Fibroblast of skin of abdomen (primary cell): ENCODE measurements at places on chromosomes 4 and X.

GRCh38 chr4:134691915-134692314 is 490.3 kb upstream of the PABPC4L start:
- peak; percentile 36 for DNase-seq

DNA sequence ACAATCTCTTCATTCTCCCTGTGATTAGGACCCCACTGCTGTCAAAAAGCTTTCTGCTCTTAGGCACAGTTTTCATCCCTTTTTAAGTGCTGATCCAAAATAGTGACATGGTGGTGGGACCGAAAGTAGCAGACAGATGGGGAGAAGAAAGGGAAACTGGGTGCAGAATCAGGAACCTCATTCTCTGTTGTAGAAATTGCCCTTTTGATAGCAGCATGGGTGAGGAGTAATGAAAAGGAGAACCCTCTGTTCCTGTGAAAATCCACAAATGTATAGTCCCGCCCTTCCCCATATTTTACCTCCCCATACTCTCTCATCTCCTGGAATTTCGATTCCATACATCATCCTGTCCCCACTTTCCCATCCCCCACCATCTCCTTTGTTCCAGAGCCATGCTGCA is 126.5 kb downstream of the STIM2 start:
- DNase-seq: no peak

DNA sequence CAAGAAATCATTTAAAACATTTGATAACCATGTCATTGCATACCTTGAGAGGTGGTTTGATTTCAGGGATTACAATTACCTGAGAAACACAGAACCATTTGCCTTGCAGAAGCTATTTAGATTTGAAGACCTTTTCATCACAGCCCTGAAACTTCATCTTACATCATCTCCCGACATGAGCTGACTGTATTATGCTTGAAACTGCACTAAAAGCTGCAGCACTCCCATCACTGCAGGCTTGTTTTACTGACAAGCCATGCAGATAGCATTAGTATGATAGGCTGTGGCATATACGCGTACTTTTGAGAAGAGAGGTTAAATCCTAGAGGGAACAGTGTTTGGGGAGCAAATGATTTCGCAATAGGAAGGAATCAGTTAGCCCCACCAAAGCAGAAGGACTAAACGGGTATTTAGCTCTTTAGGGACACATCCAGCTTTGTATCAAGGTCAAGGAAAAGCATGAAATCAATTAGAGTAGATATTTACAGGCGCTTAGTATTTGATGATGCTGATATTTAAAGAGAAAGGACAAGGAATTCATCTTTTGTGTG is 133.2 kb upstream of the DIAPH2 start:
- DNase-seq: no peak

DNA sequence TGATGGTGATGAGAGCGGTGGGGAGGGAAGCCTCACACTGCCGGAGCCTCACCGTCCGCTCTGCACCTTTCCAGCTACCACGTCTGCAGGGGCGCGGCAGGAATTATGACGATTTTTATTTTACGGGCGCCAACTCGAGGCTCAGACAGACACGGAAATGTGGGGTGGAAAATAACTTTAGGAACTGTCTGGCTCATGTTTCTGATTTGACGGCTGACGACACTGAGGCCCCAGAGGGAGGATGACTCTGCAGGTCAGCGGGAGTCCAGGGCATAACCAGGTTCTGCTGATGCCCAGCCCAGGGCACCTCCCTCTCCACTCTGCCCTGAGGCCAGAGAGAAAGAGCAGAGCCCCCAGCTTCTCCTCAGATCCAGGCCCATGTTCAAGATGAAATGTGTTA is 43.9 kb downstream of the C4orf50 start:
- no peak for DNase-seq

DNA sequence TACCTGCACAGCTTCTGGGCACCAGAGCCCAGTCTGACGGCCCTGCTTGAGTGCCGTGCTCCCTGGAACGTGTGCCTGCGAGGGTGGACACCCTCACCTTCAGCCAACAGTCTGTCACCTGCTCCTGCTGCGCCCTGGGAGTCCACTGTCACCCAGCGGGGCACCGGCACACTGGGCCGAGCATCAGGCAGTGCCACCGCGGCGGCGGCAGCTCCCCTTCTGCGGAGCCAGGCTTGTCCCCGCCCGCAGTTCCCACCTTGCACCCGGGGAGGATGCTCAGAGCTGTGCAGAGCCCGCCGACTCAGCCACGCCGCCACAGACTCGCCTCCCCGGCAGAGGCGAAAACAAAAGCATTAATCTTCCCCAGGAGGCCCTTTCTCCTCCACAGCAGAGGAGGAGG is 86.8 kb downstream of the ABLIM2 start:
- no peak for DNase-seq

- DNase-seq: no peak
These were observed 126.1 kb downstream of the NAA11 start for GRCh38 chr4:79199743-79200142.

DNA sequence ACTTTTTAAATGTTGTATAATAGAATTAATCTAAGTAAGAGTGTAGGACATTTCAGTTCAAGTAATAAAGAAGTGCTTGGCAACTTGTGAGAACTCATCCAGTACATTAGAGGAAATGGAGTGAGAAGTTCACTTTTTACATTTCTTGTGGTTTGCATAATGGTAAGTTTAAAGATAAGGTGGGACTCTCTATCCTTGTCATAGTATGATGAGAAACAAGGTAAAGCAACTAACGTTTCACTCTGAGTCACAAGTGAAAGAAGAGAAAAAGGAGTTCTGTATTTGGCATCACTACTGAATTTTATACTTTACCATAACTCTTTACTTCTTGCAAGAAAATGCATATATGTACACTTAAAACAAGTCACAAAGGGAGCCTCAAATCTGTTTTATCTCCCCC is 219.4 kb downstream of the SLC4A4 start:
- no peak for DNase-seq

DNA sequence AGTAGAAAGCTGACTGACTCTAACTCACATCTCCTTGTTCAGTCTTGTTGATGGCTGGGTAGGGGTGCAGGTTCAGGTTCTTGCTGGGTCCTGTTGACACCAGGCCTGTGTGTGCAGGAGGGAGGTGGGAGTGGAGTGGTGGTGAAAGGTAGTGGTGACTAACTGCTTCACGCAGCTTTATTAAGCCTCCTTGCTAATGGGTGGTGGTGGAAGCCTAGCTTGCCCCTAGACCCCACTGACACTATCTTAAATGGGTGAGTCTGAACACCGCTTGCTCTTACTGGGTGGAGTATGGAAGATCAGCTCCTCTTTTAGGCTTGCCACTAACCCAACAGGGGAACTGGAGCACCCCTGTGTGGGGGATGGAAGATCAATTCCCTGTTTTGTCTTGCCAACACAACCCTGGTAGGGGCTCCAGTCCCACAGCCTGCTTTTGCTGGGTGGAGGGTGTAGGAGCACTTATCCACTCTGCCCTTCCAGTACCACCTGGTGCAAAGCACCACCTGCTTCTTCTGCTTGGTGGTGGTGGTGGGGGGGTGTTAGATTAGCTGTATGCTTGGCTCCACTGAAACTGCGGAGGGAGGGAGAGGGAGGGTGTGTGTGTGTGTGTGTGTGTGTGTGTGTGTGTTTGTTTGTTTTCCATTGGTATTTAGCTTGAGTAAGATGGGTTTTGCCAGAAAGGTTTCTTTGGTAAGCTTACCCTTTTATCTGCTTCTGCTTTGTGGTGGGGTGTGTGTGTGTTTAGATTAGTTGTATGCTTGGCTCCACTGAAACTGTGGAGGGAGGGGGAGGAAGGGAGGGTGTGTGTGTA is 25.6 kb downstream of the KDM6A start:
- no peak for DNase-seq

DNA sequence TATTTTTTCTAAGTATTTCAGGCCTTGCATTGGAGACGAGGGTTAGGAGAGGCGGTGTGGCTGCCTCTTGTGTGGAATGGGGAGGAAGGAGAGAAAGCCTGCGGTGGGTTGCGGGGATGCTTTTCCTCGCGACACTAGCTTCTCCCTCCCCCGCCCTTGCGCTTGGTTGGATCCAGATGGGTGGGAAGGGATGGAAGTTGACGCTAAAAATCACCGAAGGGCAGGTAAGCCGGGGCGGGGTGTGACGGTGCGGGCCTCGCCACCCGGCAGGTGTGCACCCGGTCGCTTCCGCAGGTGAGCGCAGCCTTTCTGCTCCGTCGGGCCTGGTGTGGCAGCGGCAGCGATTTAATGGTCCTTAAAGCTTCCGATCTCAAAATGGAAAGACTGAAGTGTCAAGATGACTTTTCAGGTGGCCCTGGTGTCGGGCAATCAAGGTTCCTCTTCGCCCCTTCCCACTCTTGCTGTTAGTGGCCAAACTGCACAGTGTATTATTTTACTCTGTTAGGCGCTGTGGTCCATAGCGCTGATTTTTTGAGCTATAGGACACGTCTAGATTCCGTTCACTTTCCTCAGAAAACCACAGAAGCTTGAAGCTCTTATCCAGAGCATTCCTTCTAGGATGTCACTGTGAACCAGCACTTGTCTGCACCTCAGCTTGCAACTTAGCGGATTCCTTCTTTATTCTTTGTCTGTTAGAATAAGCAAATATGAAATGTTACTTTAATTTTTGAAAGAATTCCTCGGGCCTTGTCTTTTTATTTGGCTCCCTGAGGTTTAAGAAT is 765 bp downstream of the ENOPH1 start:
- DNase-seq: peak; percentile 42

DNA sequence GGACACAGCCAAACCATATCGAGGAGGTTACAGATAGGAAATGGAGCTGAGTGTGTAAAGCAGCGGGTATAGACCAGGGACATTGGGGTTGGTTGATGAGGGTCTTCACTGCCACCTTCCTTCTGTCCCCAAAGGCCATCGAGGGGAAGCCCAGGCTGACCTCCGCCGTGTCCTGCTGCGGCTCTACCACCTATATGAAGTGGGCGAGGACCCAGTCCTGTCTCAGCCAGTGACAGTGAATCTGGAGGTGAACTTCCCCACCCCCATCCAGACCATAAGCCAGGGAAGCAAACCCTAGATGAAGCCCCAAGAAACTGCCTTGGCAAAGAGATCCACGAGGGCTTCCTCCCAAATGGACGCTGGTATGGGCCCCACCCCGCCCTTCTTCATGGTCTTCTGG is 23.2 kb upstream of the MRFAP1 start:
- DNase-seq: no peak

DNA sequence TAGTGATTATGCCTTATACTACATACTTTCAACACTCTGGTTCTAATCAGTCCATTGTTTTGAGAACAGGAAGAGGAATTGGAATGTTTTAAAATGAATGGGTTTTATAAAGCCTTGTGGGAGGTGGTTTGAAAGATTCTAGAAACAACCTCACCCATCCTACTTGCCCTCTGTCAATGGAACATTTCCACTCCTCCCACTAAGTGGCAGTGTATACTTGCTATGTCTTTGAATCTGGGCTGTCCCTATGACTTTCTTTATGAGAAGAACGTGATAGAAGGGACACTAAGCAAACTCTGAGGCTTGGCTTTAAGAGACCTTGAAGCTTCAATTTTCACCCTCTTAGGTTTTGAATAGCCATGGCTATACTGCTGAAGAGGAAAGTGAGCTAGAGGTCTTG is 611.2 kb downstream of the PPP4R3C start:
- peak; percentile 2 for DNase-seq

GRCh38 chrX:39473812-39474211 is 623.9 kb downstream of the BCOR start:
- no peak for DNase-seq

- DNase-seq: no peak
These were observed 56.7 kb downstream of the FNIP2 start for GRCh38 chr4:158825433-158826036.

DNA sequence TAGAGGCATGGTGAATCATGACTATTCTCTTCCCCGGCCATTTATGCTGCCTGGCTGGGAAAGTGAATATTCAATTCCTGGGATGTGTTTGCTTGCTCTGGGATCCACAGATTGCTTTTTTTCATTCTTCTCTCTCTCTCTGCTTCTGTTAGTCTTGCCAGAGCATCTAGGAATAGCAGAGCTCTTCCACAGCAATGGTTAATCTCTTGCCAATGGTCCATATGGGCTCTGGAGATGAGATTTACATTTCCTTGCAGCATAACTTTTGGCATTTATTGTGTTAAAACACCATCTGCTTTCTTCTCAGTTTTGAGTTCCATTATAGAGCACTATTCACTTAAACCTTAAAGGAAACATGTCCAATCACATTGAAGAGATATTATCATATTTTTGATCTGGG is 59.2 kb upstream of the GUCY1A1 start:
- no peak for DNase-seq
